ENCODE measurements at places on chromosomes 7 and 10.

DNA sequence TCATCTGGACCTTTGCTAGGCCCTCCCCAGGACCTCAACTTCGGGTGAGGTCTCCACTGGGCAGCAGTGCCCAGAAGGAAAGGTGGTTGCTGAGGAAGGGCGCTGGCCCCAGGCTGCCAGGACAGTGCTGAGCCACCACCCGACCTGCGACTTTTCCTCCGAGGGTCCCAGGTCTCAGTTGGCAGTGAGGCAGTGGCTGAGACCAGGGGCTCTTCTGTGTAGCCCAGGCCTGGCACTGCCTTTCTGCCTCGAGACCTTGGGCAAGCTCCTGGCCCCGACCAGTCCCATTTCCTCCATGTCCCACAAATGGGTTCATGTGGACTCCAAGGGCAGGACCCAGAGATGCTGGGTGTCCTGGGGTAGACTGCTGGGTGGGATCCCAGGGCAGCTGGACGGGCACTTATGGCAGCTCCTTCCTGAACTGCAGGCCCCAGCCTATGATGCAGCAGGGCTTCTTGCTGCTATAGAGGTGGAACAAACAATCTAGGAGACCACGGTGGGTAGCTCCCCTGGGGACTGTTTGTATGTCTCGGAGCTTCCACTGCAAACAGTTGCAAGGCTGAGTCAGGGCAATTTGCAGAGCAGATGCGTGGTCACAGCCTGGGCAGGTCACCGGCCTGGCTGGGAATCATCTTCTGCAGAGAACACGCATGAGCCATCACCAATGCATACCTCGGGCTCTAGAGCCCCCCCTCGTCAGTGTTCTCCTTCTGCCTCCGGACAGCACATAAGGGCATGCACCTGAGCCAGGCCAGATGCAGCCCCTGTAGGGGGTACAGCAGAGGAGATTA lies 17.9 kb upstream of the LRRC18 start:
- no peak for DNase-seq

DNA sequence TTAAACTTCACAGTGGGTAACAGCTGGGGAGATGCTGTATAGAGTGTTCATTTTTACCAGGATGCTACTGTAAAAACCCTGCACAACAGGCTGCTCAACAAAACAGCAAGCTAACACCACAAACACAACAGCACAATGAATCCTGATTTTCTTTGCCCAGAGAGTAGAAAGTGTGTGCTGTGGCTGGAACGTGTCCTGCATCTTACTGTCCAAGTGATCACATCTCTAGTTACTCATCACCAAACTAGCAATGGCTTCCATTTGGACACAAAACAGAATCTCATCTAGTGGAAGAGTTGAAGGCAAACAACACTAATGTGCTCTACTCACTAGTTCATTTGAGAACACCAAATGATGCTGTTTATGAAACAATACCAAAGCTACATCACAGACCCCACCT lies 121.2 kb downstream of the SLC25A13 start:
- no peak for DNase-seq

- no peak for DNase-seq
Measured at GRCh38 chr7:106220307-106220706, 64.5 kb downstream of the NAMPT start.

- DNase-seq, result no peak
Measured at GRCh38 chr10:30915146-30915545, 116.5 kb downstream of the ZNF438 start.

GRCh38 chr10:102608487-102608886 lies 35.8 kb upstream of the TRIM8 start:
- no peak for DNase-seq
